ENCODE measurements at places on chromosomes 16 and 17.
A peak's percentile ranks its signal among the peaks of the same experiment; 100 is the strongest.

DNA sequence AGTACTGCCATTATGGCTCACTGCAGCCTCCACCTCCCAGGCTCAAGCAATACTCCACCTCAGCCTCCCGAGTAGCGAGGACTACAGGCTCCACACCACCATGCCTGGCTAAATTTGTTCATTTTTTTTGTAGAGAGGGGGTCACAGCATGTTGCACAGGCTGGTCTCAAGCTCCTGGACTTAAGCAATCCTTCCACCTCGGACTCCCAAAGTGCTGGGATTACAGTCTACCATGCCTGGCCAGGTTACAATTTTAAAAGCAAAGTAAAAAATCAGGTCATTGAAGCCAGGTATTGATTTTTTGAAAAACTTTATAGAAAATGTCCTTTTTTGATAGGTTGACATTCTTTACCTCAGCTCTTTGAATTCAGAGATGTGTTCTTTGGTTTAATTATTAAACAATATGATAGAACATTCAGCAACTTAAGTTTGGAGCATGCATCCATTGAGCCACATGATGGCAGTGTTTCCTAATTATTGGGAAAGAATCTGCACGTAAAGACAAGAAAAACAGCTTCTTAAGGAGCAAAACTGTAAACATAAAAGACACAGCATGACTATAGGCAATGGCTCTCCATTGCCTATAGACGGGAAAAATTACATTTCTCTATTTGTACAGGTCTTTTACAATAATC is 1.7 kb upstream of the SLC16A11 start:
- peak; percentile 82 for DNase-seq

- no peak for DNase-seq
Measured at GRCh38 chr17:71440513-71440912, 680.3 kb upstream of the SOX9 start.

DNA sequence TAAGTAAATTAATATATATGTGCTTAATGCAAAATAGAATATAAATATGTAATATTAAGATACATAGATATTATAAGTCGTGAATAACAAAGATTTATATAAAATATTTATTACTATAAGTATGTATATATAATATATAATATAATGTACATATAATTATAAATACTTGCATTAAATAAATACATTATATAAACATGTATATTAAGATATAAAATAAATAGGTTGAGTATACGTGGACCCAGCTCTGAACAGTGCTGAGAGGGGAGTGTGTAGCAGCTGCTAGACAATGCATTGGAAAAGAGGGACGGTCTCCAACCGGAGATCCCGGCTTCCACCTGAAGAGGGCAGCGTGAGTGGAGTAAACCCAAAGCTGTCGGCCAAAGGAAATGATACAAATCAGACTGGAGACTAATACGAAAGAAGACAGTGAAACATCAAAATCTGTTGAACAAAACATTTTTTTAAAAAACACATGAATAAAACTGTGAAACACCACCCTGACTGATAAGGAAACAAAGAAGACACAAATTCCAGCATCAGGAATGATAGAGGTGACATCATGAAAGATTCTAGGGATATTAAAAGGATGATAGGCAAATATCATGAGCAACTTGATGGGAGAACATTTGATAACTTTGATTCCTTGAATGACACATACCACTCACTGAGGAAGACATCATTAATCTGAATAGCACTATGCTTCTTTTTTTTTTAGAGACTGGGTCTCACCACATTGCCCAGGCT is 125.4 kb upstream of the CHMP6 start:
- peak; percentile 68 for DNase-seq

DNA sequence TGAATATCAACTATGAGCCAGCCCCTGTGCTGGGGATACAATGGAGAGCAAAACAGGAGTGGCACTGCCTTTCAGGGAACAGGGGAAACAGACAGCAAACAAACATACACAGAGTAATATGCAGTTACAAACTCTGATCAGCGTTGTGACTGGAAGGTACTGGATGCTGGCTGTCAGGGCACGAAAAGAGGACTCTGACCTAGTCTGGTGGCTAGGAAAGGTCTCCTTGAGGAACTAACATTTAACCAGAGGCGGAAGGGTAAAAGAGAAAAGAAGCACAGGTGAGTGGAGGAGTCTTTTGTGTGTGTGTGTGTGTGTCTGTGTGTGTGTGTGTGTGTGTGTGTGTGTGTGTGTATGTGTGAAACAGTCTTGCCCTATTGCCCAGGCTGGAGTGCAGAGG is 12.4 kb upstream of the B4GALNT2 start:
- DNase-seq, result no peak

- DNase-seq, result peak; percentile 44
Measured at GRCh38 chr17:21573961-21574610, 118.2 kb upstream of the KCNJ18 start.
